ACHN (cell line): ENCODE measurements at places on chromosomes 5 and 9.
A peak's percentile ranks its signal among the peaks of the same experiment; 100 is the strongest.

DNA sequence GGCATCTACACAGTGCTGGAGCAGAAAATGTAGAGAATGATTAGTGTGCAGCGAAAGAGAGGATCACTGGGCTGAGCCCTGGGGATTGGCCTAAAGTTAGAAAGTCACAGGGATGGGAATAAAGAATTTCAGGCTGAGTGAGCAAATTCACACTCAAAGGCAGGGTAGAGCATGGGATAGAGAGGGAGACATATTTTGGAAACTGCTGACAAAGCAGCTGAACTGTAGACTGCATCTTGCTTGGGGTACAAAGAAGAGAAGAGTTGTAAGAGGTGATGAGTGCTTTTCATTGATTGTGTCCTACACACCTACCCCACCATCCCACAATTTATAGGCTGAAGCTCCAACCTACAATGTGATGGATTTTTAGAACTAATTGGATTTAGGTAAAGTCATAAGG, 677.8 kb downstream of the TAF11L14 start:
- DNase-seq: no peak

- DNase-seq: no peak
These were observed 51.9 kb downstream of the CTNNA1 start for GRCh38 chr5:138805096-138805495.

DNA sequence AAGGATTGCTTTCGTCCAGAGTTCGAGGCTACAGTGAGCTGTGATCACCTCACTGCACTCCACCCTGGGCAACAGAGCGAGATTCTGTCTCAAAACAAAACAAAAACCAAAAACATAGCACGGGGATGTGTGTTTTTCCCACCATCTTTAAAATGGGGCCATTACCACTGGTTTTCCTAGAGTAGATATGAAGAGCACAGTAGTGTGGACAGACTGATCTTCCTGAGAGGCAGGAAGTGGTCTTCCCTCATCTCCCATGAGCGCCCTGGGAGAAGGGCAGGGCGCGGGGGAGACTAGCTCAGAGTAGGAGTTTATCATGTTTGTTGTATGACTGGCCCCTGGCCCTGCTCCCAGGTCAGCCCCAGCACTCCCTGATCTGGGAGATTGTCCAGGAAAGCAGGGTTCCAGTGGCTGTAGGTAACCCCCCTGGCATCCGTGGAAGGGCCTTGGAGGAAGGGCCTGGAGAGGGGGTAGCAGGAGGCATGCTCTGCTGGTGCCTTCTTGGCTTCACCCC, 2.3 kb downstream of the SUSD3 start:
- no peak for DNase-seq

- no peak for DNase-seq
These were observed 81.1 kb downstream of the SERINC5 start for GRCh38 chr5:80174790-80175189.

DNA sequence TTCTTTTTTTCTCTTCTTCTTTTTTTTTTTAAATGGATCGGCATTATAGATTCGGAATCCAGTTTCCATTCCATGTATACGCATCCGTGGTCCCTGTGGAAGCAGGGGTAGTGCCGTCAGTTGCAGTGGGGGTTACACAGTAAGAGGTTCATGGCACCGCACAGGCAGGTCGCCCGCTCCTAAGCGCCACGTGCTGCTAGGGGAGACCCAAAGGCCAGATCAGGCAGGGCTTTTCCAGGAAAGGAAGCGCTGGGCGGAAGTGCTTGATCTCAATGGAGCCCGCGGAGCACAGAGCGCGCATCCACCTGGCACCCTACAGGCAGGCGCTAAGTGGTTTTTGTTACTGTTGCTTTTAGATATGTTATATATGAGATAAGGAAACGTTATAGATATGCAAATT, 174.8 kb upstream of the OR13F1 start:
- DNase-seq: no peak

DNA sequence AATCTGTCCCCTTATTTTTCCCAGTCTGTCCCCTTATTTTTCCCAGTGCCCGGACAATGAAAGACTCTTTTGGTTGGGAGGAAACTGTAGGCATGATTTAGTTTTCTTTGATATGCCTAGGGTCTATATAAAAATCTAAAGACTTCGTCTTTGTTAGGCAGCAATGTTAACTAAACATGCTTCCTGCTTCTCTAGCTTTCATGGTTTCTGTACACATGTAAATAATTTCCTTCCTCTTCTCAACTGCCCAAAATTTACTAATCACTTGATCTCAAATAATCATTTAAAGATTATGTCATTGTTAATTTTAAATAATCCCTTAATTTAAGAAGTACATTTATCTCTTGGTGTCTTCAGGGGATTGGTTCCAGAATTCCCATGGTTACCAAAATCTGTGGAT, 47.8 kb upstream of the RAPGEF6 start:
- no peak for DNase-seq

DNA sequence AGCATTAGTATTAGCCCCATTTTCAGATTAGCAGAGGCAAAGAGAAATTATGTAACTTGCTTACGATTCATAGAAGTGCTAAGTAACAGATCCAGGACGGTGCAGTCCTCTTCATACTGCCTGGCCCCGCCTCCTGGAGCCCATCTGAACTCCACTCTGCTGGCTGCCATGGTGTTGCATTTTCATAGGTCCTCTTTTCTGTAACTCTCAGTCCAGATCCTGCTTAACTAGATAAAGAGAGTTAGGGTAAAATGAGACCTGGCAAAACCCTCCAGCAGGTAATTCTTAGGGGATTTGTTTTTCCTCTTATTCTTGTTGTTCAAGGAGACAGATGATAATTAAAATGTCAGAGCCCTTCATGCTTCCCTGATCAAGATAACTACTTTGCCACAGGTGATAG, 135.1 kb upstream of the EFNA5 start:
- DNase-seq: no peak

- peak; percentile 39 for DNase-seq
These were observed 56.7 kb downstream of the PIK3R1 start for GRCh38 chr5:68272289-68272688.

GRCh38 chr5:109956884-109957283, 267.2 kb downstream of the MAN2A1 start:
- no peak for DNase-seq

DNA sequence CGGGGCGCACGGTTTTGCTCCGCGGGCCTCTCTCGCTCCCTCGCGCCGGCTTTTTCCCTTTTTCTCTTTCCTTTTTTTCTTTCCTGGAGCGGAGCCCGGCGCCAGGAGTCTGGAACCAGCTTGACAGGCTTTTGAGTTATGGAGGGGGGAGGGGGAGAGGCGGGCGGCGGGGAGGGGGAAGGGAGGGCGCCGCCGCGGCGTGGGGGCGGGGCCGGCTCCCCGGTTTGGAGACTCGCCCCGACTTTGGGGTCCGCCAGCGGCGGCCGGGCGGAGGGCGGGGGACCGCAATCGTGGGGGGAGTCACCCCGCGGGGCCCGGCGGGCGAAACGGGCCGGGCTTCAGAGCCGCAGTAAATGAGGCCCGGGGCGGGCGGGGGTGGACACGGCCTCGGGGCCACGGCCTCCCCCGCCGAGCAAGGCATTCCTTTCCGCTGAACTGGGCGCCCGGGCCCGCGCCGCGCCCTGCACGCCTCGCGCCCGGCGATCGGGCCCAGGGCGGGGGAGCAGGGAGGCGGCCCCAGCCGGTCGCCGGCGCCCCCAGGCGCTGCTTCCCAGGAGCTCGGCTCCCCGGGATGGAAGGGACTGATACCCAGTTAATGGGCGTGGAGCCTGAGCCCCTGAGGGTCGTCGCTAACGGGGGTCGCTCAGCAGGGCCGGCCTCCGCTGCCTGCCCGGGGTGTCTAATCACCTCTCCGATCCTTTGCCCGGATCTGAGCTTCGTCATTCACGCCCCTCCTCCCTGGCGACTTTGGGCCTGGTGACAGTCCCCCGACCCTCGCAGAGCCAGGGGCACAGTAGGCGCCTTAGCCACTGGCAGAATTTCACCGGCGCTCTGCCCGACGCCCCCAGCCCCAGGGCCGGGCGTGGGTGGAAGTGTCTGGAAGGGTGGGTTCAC, 138.1 kb downstream of the C9orf50 start:
- peak; percentile 87 for DNase-seq

- DNase-seq: peak; percentile 56
These were observed 24.9 kb downstream of the MELK start for GRCh38 chr9:36597412-36598178.

- no peak for DNase-seq
These were observed 64.6 kb upstream of the AGXT2 start for GRCh38 chr5:35112300-35112699.

- DNase-seq: no peak
These were observed 89.4 kb upstream of the CD180 start for GRCh38 chr5:67286006-67286405.

- DNase-seq: no peak
These were observed 175.9 kb downstream of the ARRDC3 start for GRCh38 chr5:91207248-91207647.

DNA sequence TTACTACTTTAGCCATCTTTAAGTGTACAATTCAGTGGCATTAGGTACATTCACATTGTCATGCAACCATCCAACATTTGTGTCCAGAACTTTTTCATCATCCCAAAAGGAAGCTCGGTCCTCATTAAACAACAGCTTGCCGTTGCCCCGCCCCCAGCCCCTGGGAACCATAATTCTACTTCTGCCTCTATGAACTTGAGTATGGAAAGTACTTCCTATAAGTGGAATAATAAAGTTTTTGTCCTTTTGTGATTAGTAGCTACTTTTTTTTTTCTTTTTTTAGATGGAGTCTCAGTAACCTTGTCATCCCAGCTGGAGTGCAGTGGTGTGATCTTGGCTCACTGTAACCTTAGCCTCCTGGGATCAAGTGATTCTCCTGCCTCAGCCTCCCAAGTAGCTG, 5.0 kb downstream of the GBGT1 start:
- no peak for DNase-seq

DNA sequence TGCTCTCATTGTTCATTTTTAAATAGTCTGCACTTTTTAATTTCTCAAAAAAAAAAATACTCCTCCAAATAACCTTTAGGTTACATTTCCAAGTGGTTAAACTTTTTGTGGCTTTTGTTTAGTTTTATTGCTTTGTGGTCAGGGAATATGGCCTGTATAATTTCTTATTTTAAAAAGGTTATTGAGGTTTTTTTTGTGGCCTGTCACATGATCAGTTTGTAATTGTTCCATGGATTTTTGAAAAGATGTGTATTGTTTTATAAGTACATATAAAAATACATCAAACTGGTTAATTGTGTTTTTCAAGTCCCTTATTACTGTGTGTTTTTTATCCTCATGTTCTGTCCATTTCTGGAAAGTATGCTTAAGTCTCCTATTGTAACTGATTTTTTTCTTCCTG, 64.0 kb downstream of the ZNF618 start:
- DNase-seq: no peak

DNA sequence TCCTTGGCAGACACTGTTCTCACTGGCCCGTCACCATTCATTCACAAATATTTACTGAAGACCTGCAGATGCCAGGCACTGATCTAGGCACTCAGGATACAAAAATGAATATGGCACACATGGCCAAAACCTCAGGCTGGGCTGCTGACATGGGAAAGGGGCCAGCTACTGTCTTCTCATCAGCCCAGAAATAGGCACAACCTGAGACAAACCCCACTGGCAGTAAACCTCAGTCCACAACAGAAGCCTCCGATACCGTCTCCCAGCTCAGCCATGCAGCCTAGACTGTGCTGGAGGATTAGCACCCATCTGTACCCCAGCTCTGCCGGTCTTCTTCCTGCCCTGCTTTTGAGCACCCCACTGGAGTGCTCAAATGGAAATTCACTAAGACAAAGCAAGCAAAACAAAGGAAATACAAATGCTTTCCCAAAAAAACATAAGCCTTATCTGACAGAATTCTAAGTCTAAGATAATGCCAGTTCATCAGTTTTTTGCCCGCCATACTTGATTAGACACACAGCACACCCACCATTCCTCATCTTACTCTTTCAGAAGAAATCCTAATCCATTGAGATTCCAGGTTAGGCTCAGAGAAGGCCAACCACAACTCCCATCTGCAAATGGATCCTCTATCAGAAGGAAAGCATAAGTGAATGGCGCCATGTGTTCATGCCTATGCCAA, 8.2 kb downstream of the P4HA2 start:
- DNase-seq: no peak

GRCh38 chr9:1604942-1605560, 410.1 kb upstream of the SMARCA2 start:
- peak; percentile 39 for DNase-seq

DNA sequence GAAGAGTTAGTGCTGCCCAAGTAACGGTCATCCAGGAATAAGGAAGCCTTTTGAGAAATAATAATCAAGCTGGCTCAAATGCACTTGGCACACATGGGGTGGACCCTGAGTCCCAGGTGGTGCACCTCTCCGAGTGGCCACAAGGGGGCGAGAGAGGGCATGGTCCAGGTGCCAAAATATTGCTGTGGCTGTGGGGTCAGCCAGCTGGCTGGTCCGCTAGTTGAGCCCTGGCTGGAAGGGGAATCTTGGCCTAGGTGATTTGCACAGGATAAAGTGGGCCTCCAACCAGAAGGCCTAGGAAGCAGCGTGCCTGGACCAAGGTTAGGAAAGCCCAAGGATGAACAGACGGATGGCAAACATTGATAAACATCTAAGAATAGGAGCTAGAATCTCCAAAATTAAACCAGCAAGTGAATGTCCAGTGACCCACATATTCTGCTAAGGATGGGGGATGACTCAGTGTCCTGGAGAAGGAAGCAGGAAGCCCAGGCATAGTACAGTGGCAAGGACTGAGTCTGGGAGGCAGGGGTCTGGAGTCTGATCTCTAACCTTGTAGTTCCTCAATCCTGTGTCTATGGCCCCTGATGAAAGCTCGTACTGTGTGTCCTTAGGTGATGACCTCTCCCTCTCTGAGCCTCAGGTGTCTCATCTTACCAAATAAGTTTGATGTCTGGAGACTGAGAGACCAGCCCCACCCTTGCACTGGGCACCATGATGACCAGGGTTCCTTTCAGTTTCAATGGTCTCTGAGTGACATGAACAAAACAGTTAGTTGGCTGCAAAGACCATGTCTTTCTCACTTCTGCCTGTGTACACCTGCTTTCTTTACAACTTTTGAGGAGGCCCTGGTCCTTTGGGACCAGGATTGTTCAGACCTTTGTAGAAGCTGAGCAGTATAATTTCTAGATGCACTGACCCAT, 19.2 kb upstream of the SHB start:
- peak; percentile 50 for DNase-seq

DNA sequence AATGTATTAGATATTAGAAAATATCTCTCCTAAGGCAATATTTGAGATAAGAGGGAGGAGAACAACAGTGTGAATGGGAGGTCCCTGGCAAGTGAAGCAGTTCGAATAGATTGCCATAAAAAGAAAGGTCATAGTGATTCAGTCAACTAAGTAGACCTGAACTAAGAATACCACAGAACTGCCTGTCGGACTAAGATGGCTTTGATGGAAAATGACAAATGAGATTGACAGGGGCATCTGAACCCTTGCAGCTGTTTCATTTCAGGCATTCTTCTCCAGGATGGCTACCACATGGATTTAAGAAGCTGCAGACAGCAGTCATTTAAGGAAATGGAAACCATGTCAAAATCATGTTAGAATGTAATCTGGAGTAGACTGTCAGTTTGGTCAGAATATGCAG, 308.4 kb upstream of the MEF2C start:
- no peak for DNase-seq

- no peak for DNase-seq
These were observed 118.6 kb downstream of the SPEF2 start for GRCh38 chr5:35736280-35736679.

- DNase-seq: no peak
These were observed 730 bp upstream of the GZMA start for GRCh38 chr5:55101556-55102276.
